ENCODE measurements at places on chromosomes 7 and 10.

DNA sequence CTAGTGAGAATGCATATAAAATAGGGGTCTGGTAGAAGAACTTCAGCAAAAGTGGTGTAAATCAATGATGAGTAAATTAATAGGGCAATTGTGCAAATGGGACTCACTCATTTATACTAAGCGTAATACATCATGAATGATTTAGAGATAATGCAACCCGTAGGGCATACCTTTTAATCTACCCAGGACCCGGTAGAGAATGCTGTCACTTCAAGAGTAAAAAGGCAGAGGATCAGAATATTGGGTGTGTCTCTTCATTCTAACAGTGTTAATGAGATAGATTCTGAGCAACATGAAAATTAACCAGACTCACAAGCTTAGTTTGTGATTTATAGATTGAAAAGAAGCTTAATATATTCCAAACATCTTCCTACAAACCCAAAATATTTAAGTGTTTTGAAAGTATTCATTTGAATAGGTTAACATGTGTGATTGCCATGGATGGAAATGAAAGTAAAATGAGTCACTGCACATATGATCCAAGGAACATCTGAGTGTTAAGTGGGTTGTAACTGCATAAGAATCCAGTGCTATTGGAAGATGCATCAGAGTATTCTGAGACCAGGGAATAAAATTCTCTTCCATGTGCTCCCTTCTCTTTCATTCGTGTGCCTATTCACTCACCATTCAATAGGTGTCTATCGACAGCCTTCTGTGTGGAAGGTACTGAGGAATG lies 690.6 kb downstream of the AUTS2 start:
- no peak for DNase-seq

DNA sequence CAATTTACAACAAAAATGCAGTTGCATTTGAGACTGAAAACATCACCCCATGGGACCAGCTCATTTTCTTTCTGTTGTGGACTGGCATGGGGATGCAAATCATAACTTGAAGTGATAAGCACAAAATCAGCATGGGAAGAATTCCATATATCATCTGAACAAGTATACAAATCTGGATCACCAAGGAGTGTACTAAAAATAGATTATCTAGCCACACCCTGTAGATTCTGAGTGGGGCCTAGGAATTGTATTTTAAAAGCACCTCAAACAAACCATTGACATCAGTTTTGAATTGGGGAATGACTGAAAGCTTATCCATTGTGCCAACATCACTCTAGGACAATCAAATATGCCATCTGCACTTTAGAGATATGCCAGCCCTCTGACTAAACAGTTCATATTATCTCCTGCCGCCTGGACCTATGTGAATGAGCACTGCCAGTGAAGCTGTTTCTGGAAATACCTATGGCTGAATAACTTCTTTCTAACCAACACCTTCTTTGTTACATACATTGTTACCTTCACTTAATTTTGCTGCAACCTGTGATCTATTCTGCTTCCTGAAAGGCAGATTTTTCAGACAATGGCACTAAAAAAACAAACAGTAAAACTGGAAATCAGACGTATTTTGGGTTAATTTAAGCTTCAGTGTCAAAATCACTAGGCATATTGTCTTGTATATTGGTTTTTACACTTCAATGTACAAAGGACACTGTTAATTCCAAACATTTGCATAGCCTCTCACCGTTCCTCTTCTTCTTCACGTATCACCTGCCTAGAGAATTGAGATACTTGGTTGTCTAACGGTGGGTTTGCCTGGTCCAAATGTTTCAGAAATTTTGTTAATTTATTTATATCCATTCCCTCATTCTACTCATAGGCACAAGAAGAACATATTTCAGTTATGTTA lies 42.4 kb upstream of the HGF start:
- DNase-seq = no peak

- no peak for DNase-seq
Observed at GRCh38 chr10:13366891-13367290, 18.8 kb upstream of the SEPHS1 start.

DNA sequence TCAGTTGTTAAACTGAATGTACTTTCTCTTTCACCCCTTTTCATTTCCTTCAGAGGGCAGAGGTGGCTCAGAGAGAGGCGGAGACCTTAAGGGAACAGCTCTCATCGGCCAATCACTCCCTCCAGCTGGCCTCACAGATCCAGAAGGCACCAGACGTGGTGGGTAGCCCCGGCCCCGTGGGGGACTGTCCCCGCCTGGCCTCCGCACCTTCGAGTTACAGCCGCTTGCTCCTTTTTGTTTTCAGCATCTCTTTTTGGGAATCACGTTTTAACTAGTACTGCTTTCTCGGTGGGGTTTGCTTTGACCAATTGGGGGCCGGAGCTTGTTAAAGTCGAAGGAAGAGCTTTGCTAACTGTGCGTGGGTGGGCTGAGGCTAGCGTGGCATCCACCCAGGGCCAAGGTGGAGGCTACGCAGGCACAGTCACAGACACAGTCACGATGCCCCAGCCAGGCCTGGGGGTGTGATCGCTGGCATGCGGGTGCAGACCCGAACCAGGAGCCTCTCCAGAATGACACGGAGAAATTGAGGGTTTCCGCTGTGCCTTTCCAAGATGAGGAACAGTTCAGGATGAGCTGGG lies 116.2 kb upstream of the SH2B2 start:
- no peak for DNase-seq

DNA sequence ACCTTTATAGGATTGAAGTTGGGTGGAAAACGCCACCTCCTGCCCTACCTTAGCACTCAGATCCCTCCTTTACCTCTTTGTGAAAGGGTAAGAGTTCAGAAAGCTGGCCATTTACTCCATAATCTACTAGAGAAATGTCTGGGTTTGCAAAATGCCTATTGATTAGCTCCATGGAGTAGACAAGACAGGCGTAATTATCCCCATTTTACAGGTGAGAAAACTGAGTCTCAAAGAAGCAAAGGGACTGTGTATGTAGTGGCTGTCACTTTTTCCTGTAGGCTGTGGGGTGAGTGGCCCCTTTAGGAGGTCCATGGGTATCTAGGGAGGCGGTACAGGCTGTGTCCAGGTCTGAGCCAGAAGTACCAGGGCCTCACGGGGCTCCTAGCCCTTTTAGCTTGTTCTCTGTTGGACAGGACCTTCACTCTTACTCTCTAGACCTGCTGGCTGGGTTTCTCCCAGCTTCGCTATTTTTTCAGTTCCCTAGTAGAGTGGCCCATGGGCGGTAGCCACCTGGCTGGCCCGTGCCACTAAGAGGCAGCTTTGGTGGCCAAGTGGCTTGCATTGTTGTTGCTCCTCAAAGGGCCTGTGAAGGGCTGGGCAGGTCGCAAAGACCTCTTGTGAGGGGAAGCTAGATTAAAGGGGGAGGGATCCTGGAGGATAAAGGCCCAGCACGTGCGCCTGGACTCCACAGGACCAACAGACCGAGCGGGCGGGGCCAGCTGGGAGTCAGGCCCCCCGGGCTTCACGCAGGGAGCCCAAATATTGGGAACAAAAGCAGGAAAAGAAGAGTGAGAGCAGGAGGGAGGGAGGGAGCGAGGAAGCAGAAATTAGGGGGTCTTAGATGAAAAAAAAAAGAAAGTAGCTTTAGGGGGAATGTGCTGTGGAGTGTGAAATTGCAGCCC lies 4.7 kb upstream of the PAX2 start:
- DNase-seq = no peak

GRCh38 chr7:27118580-27118979 lies 12.0 kb downstream of the HOXA4 start:
- DNase-seq = no peak

Data from amniotic stem cell (primary cell).